A549 treated with ZK216348 at 1 μM for 4 hours (cell line): ENCODE measurements at places on chromosomes 7 and 10. TPM values are rescaled to one million over a fixed set of nuclear protein-coding genes. Genes with fewer than 3 reads are reported as not detected.

Gene GLCCI1
- 1.1 to 1.6 TPM (median 1.4 TPM) in 5 replicates for total RNA-seq

Gene PTPN12
- 54.8 to 88.1 TPM (median 61.5 TPM) in 5 replicates for total RNA-seq

Gene GPR146
- 0.68 to 2.3 TPM (median 1.7 TPM) in 5 replicates for total RNA-seq

Gene XRCC2
- 3.0 to 5.9 TPM (median 4.5 TPM) in 5 replicates for total RNA-seq

Gene GAD2
- not detected in 5 replicates for total RNA-seq

Gene CAV1
- total RNA-seq, result 448 to 635 TPM (median 529 TPM) in 5 replicates

Gene FAM200A
- 4.2 to 6.9 TPM (median 6.8 TPM) in 5 replicates for total RNA-seq
